ENCODE measurements at places on chromosomes 16 and 17.

DNA sequence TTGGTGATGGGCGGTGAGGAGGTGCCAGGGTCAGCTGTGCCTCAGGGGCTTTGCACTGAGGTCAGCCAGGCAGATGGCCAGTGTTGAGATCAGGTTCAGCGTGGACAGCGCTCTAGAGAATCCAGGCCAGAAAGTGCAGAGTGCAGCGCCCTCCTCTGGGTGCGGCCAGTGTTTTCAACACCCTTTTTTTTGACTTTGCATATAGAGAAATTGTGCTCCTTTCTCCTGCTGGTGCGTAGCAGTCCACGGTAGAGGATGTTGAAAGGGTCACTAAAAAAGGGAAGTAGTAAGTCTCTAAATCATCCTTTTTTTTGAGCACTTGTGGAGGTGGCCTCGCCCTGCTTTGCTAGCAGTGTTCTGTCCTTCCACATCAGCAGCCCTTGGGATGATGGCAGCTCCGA, 53.9 kb downstream of the BANP start:
- no peak for DNase-seq

DNA sequence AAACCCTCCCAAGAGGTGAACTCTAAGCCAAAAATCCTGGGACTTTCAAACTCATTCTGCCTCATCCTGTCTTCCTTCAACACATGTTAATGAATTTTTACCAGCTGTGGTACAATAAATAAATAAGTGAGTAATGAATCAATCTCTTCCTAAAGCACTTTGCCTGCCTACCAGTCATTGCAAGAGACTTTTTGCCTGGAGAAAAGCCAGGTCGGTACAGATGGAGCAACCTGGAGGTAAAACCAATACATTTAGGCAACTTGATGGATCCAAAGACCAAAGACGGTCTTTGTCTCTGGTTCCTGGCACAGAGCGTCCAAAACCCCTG, 324.2 kb downstream of the PMP22 start:
- no peak for DNase-seq

DNA sequence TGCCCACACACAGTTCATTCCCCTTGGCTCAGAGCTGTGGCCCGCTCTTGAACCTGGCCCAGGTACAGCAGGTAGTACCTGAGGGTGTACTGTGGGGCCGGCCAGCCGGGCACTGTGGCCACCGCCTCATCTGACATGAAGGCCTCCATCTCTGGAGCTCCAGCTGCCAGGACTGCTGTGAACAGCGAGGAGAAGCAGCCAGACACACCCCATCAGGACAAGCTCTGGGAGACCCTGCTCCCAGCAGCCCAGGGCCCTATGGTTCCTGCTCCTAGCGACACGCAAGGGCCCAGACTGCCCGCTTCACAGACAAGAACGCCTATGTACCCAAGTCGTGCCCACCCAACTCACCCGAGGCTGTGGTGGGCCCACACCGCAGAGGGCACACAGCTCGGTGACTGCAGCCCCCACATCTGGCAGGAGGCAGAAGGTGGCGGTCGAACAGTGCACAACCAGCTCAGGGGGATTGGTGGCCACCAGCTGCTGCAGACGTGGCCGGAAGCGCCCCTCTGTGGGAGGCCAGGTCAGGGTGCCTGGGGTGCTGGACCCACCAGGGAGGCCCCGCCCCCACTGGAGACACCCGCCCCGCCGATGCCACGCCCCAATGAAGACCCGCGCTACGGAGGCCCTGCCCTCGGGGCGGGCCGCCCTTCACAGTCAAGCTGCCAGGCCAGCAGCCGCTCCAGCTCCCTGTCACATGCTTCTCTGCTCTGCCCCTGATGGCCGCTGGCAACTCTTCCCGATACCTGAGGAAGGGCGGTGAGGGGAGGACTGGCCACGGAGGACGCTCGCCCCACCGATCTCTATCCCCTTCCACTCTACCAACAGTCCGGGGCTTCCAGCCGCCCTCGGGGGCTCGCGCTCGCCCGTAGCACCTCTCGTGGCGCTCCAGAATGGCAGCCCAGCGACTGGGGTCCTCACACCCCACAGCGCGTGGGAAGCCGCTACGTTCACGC, 1.1 kb upstream of the STUB1 start:
- DNase-seq = peak; percentile 8

GRCh38 chr16:57894390-57895080, 76.4 kb downstream of the CNGB1 start:
- no peak for DNase-seq

GRCh38 chr16:8951447-8952280, 12.0 kb downstream of the USP7 start:
- DNase-seq = no peak

DNA sequence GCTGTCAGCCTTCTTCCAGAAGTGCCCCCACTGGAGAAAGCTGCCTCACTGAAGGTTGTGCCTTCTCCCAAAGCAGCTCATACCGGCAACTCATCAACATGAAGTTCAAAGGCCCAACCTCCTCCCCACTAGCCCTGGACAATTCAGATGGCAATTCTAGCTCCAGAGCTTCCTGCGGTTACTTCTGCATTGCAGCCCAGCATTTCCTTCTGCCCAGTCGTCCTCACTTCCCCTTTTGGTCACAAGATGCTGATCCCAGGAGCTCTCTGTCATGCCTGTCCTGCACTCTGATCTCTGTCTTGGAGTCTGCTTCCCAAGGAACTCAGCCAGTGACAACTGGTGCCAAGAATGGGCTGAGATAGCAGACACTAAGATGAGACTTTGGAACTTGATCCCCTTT, 178.2 kb upstream of the SOX9 start:
- DNase-seq = no peak

GRCh38 chr16:81610144-81610842, 165.7 kb downstream of the CMIP start:
- DNase-seq = peak; percentile 15

DNA sequence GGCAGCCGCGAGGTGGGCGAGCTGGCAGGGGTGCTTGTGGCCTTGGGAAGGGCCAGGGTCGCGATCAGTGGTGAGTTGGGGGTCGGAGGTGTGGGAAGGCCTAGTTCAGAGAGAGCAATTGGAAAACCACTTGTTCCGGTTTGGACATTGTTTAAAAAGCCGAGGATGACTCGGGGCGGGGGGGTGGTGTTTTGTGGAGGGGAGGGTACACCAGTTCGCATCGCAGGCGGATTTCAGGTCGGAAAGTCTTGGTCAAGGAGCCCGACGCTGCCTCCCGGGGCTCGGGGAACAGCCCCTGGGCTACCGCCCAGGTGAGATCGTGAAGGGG, 66.4 kb downstream of the KPNA2 start:
- no peak for DNase-seq

GRCh38 chr16:88453611-88454522, 787 bp downstream of the ZFPM1 start:
- no peak for DNase-seq

DNA sequence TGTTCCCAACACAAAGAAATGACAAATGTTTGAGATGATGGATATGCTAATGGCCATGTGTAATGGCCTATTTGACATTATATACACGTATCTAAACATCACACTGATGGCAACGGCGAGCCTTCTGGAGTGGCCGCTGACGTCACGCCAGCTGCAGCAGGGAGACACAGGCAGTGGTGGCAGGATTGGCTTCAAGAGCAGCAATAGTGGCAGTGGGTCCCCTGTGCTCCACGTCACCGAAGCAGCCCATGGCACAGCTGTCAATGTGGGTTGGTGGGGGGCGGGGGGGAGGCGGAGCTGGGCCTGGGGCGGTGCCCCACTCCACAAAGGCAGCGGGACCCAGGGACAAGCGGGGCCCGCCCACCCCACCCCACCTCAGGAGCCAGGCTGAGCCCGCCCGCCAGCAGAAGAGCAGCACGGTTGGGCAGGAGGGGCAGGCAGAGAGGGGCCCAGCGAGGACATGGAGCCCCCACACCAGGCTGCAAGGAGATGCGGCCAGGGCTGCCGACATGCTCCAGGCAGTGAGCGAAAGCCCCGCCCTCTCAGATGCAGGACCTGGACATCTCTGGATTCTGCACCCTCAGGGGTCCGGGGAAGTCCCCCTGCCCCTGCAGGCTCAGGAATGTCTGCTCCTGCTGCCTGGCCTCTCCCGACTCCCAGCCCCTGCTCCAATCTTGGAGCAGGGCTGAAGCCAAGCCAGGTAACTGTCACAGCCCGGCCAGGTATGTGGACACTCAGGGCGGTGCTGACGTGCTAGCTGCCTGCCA, 64.6 kb downstream of the USP32 start:
- DNase-seq = no peak

DNA sequence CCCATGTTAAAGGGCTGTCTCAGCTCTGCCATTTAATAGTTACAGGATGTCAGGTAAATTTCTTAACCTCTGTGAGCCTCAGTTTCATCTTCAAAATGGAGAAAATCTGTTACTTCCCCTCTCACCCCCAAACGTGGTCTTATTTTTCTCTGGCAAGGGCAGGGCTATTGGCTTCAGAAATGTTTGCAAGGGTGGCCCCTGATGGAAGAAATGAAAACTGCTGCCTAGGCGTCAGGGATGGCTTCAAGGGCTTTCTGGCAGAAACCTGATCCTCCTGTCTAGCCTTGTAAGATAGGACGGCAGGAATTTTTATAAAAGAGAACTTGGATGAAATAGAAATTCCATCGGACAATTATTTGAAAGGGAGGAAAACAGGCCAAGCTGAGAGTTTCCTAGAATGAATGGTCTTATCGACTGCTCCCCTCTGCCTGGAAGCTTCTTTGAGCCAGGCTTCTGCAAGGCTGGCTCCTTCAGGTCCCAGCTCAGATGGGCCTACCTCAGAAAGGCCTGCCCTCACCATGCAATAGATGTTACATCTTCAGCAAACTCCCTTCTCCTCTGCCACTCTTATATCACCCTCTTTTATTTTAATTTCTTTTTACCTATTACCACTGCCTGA, 43.0 kb upstream of the TANGO6 start:
- peak; percentile 84 for DNase-seq

GRCh38 chr16:70608521-70608920, 37.8 kb upstream of the IL34 start:
- DNase-seq = no peak

- no peak for DNase-seq
Observed at GRCh38 chr17:59669944-59670343, 37.3 kb downstream of the PTRH2 start.

DNA sequence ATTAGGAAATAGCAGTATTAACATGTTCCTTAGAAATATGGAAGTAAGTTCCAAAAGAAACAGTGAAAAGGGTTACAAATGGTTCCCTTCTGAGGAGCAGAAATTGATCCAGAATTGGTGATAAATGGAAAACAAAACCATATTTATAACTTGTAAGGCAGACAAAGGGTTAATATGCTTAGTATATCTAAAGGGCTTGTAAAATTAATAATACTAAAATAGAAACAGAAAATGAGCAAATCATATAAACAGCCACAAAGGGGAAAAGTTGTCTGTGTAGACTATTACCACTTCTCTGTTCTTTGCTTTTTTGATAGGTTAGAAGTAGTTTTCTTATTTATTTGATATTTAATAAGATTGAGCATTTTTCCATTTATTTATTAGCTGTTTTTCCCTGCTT, 64.4 kb downstream of the NFATC3 start:
- DNase-seq = no peak

GRCh38 chr16:49464877-49465504, 91.4 kb downstream of the C16orf78 start:
- no peak for DNase-seq

GRCh38 chr16:83211711-83212110, 584.9 kb downstream of the CDH13 start:
- DNase-seq = no peak

DNA sequence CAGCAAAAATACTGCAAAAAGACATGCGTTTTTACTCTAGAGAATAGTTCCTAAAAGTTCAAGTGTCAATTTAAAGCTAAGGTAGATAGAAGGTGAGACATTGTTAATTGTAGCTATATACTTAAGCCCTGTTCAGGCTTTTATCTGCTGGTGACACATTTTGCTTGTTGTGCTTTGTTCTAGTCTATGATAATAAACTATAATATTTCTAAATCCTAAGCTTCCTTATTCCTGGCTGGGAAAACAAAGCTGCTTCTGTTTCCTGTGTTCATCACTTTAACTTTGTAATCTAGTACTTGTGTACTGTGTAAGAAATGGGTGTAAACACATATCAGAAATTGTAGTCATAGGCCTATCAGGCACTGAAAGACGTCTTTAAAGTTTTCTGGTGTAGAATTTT, 77.3 kb downstream of the EFCAB13 start:
- DNase-seq = no peak

GRCh38 chr16:13376174-13376573, 474.8 kb downstream of the SHISA9 start:
- DNase-seq = no peak

GRCh38 chr16:50747207-50747956, 5.5 kb downstream of the CYLD start:
- no peak for DNase-seq

DNA sequence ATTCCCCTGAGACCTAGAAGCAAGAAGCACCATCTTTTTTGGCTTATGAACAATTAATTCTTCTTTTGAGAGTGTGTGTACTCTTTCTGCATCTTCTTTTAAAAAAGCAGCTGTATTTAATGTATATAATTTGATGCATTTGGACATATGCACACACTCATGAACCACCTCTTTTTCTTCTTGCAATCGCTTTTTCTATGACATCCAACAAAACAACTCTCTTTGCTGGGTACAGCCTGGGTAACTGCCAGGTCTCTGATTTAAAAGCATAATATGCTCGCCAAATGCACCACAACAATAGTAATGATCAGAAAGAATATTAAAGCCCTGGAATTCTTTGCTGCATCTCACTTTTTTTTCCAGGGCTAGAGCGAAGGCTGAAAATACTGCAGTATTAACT, 97.3 kb downstream of the HAPSTR1 start:
- DNase-seq = no peak

GRCh38 chr17:71302721-71303549, 817.9 kb upstream of the SOX9 start:
- no peak for DNase-seq

DNA sequence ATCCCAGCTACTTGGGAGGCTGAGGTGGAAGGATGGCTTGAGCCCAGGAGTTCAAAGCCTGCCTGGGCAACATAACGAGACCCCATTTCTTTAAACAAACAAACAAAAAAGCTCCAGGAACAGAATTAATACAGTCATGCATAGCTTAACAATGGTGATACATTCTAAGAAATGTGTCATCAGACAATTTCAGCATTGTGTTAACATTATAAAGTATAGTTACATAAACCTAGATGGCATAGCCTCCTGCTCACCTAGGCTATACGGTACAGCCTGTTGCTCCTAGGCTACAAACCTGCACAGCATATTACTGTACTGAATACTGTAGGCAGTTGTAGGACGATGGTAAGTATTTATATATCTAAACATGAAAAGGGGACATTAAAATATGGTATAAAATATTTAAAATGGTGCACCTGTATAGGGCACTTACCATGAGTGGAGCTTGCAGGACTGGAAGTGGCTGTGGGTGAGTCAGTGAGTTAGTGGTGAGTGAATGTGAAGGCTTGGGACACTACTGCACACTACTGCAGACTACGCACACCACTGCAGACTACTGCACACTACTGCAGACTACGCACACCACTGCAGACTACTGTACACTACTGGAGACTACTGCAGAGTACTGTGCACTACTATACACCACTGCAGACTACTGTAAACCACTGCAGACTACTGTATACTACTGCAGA, 74.6 kb downstream of the TMC6 start:
- DNase-seq = no peak

- no peak for DNase-seq
Observed at GRCh38 chr17:4073983-4074830, 68.6 kb downstream of the ZZEF1 start.

GRCh38 chr16:57601801-57602478, 26.5 kb upstream of the ADGRG1 start:
- no peak for DNase-seq
